ENCODE measurements at places on chromosomes 6 and 20.

GRCh38 chr6:25307805-25308494, 28.8 kb downstream of the CARMIL1 start:
- no peak for DNase-seq

- no peak for DNase-seq
These were observed 507.3 kb upstream of the CITED2 start for GRCh38 chr6:139881728-139882211.

GRCh38 chr20:33165416-33166055, 2.4 kb upstream of the BPIFA2 start:
- no peak for DNase-seq

GRCh38 chr6:22529866-22530265, 39.5 kb upstream of the HDGFL1 start:
- no peak for DNase-seq

DNA sequence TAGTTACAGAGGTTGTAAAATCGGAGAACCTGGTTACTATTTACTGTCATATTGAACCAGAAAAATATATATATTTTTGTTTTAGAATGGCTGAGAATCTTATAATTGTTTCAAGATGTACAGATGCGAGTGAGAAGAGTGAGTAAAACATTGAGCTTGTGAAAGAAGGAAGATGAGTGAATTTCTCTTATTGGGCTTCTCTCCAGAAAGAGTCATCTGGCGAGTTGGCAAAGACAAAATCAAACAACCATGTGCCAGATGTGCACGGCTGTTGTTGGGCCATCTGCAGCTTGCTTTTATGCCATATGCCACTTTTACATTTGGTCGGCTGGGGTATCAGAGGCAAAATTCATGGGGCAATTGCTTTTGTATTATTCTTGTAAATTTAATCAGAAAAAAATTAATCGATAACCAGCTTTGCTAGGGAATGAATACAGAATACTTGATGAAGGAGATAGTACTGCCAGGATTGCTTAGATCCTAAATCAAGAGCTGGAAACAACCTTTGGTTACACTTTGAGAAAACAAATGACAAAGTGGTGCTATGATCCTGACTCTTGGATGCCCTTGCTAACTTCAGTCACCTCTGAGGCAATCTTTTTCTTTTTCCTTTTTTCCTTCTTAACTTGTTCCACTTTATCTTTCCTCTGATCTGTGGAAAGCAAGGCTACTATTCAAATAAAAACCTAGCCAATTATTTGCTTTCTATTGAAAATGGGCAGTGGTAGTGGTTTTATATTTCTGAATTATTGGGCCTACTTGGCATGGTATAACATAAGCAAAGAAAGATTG, 97.1 kb upstream of the GRIK2 start:
- DNase-seq: no peak

- no peak for DNase-seq
These were observed 285.1 kb downstream of the CENPW start for GRCh38 chr6:126625019-126625418.

GRCh38 chr6:13507306-13507860, 20.0 kb upstream of the GFOD1 start:
- DNase-seq: no peak

DNA sequence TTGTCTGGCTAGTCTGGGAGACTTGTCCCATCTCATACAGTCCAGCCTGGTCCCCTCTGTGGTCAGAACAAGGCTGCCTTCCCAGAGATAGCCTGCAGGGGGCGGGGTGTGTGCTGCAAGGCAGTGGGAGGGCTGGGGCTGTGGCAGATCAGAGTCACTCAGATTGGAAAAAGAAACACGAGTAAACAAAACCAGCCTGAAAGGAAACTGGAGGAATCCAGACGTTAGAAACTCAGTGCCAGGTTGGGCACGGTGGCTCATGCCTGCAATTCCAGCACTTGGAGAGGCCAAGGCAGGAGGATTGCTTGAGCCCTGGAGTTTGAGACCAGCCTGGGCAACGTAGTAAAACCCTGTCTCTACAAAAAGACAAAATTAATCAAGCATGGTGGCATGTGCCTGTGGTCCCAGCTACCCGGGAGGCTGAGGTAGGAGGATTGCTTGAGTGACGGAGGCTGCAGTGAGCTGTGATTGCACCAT, 20.2 kb downstream of the LEMD2 start:
- DNase-seq: peak; percentile 69

GRCh38 chr6:3732345-3733141, 19.0 kb downstream of the PXDC1 start:
- peak; percentile 56 for DNase-seq

- no peak for DNase-seq
These were observed 213.9 kb downstream of the CENPW start for GRCh38 chr6:126553854-126554253.

GRCh38 chr20:48335308-48336050, 492.3 kb downstream of the PREX1 start:
- DNase-seq: no peak

- no peak for DNase-seq
These were observed 522.5 kb downstream of the CD83 start for GRCh38 chr6:14639983-14640599.

Measured in activated CD4-positive, alpha-beta T cell treated with anti-CD3 and anti-CD28 coated beads, Interleukin-2, amount 50 U/mL, for 4 hours (primary cell).